Mesenteric fat pad (tissue), 1 donor: ENCODE measurements at places on chromosomes 5 and 9. TPM values are rescaled to one million over a fixed set of nuclear protein-coding genes. Genes with fewer than 3 reads are reported as not detected.

IL17B gene
- total RNA-seq, result not detected

RNF20 gene
- total RNA-seq, result 34.2 TPM

- DNase-seq, result no peak
These were observed 29.0 kb upstream of the MVB12B start for GRCh38 chr9:126297661-126298060.

DNA sequence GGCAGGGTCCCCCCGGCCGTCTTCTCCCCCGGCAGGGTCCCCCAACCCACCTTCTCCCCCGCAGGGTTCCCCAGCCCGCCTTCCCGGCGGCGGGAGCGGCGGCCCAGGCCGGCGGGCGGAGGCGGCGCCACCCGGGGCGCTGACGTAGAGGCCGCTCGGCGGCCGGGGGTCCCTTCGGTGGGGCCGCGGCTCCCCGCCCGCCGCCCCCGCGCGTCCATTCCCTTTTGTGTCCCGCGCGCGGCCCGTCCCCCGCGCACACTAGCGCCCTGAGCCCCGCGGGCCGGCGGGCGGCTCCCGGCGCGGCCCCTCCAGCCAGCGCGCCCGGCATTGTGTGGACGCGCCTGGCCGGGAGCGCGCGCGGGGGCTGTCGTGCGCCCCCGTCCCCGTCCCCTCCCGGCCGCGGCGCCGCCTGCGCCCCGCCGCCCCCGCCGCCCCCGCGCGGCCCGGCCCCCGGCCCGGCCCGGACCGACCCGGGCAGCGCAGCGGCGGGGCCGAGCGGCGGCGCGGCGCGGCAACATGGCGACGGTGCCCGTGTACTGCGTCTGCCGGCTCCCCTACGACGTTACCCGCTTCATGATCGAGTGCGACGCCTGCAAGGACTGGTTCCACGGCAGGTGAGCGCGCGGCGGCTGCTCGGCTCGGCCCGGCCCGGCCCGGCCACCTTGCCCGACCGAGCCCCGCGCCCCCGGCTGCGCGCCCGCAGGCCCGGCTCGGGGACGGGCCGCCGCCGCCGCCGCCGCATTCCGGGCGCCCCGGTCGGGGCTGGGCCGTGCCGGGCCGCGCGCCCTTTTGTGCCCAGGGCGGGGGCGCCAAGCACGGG is at the start of gene PHF2:
TSS of gene PHF2 (plus strand) at position 327 of the 820 bp plus-strand sequence. CDS start at position 517, 190 bp downstream.
- DNase-seq, result peak; percentile 88

DNA sequence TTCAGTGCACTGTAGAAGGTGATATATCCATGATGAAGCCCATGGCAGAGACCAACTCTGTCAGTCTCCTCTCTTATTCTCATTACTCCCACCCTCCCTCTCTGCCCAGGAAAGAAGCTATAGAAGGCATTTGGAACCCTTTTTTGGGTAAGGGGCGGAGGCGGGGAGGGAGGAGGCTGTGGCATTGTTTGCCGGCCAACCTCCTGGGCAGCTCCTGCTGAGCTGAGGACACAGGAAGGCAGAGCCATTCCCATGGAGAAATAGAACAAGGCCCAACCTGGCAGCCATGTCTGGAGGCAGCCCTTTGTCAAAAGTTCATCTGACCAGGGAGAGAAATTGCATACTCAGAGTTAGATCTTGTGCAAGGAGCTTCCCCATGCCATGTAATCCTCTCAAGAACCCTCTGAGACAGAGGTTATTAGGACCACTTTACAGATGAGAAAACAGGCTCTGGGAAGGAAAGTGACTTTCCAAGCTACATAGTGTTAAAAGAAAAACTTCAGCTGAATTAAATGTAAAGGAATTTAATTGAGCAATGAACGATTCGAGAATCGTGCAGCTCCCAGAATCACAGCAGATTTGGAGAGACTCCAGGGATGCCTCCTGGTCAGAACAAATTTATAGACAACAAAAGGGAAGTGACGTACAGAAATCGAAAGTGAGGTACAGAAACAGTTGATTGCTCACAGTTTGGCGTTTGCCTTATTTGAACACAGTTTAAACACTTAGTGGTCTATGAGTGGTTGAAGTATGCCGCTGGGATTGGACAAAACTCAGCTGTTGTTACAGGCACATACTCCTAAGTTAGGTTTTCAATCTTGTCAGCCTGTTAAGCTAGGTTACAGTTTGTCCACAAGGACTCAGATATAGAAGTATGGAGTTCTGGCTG is 158.6 kb downstream of the MELK start:
- DNase-seq, result no peak

GRCh38 chr9:79284081-79284480 is 287.7 kb upstream of the TLE4 start:
- no peak for DNase-seq

- no peak for DNase-seq
These were observed 249.6 kb downstream of the IRX1 start for GRCh38 chr5:3845230-3845629.

GRCh38 chr5:164373876-164374275 is 868.5 kb downstream of the MAT2B start:
- no peak for DNase-seq

DNA sequence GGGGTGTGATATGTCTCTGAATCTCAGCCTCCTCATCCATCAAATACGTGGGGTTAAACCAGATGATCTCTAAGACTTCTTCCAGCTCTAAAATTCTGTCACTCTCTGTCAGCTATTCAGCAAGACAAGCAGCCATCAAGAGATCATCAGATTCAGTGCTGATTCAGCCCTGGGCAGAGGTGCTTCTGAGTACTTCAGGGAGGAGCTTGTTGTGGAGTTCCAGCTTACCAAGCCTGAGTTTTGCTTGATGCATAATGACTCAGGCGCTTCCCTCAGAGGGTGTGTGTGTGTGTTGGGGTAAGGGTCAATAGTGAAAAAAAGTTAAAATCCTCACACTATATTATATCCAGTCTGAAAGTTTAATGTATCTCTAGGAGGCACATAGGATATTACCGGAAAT is 29.6 kb upstream of the TAF1L start:
- DNase-seq, result no peak

DNA sequence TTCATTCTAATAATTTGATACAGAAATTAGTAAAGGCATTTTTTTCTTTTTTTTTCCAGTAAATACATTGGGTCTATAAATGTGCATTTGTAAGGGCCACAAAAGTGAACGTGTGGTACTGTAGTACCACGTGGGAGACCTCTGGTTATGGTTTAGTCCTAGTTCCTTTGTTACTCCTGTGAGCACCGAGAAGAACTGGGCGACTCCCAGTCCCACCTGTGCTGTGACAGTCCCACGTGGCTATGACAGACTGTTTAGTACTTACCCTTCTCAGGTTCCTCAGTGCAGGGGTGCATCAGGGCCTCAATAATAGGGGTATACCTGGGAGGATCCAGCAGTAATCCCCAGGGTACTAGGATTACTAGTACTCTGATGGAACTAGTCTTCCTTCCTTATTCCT is 49.3 kb downstream of the LRRC70 start:
- no peak for DNase-seq

- no peak for DNase-seq
These were observed 360.3 kb downstream of the LRRC70 start for GRCh38 chr5:62938927-62939326.

- DNase-seq, result no peak
These were observed 556.5 kb upstream of the SEMA6A start for GRCh38 chr5:117131048-117131679.

DNA sequence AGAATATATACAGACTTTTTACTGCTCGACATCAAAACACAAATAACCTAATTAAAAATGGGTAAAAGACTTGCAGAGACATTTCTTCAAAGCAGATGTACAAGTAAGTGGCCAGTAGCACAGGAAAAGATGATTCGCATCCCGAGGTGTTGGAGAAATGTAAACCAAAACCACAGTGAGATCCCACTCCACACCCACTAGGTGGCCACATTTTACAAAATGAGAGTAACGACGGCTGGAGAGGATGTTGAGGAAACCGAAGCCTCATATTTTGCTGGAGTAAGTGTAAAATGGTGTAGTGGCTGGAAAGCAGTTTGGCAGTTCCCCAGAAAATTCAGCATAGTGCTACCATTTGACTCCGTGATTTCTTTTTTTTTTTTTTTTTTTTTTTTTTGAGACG is 21.3 kb upstream of the GBGT1 start:
- DNase-seq, result no peak
